Germinal center (tissue), 1 donor: ENCODE measurements at places on chromosomes 13 and 19.

- DNase-seq = no peak
These were observed 1.3 kb upstream of the FFAR1 start for GRCh38 chr19:35346193-35347052.

DNA sequence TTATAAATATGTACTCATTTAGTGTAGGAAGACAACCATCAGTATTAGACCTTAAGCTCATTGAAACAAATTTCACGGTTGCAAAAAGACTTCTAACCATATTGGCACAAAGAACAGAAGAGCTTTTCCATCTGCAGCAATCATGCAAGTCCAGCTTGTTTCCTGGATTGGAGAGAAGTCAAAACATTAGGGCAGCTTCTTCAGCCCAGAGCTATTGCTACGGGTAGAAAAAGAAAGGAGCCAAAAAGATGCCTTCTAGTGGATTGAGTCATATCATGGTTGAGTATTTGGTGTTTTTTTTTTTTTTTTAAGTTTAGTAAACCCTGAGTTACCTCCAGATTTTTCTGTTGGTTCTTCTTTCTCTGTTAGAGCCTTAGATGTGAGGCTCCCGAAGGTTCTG is 99.8 kb downstream of the WDFY2 start:
- no peak for DNase-seq

GRCh38 chr19:46402725-46403124 is 10.6 kb downstream of the CCDC8 start:
- DNase-seq = no peak

DNA sequence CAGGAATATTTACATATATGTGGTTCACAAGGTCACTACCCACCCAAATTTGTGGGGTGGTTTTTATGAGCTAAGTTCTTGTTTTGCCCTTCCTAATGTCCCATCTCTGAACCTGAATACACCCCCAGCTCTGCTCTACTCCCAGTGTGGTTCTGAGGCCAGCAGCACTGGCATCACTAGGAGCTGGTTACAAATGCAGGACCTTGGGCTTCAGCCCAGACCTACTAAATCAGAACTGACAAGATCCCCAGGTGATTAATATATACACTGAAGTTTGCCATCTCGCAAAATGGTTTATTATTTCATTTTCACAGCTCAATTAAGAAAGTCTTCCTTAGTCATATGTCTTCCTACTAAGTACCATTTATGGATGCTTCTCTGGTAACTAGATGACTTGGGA is 67.9 kb downstream of the FOXO1 start:
- no peak for DNase-seq

DNA sequence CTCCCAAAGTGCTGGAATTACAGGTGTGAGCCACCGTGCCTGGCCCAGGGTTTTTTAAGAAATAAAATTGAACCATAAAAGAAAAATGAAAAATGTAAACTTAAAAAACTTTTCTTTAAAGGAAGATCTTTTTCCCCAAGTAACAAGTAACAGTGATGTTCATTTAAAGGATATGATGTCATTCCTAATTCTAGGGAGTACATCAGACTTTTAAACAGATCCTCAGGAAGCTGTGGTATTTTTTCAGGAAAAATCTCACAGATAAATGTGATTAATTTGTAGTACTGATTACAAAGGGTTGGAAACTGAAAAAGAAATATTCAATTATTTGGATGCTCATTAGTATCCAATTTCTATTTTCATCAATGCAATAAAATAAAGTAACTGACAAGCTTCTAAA is 14.6 kb upstream of the EEF1AKMT1 start:
- no peak for DNase-seq

GRCh38 chr13:109813663-109814062 is 27.3 kb upstream of the IRS2 start:
- DNase-seq = no peak

GRCh38 chr19:30020189-30020588 is 78.2 kb downstream of the URI1 start:
- DNase-seq = no peak

DNA sequence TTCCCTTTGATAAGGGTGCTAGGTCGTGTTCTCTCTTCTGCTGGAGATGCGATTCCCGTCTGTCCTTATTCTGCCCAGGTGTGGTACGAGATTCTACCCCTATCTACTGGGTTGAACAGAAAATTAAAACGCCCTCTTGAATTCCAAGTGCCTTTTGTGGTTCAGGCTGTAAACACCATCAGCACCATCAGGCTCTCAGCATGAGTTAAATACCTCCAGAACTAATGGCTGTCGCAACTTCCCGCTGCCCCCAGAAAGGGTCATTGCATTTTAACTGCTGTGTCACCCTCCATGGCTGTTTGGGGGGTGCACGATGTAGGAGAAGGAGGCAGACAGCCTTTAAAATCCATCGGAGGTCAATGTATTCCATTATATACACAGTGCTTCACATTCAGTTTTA is 177.4 kb downstream of the OXGR1 start:
- no peak for DNase-seq

DNA sequence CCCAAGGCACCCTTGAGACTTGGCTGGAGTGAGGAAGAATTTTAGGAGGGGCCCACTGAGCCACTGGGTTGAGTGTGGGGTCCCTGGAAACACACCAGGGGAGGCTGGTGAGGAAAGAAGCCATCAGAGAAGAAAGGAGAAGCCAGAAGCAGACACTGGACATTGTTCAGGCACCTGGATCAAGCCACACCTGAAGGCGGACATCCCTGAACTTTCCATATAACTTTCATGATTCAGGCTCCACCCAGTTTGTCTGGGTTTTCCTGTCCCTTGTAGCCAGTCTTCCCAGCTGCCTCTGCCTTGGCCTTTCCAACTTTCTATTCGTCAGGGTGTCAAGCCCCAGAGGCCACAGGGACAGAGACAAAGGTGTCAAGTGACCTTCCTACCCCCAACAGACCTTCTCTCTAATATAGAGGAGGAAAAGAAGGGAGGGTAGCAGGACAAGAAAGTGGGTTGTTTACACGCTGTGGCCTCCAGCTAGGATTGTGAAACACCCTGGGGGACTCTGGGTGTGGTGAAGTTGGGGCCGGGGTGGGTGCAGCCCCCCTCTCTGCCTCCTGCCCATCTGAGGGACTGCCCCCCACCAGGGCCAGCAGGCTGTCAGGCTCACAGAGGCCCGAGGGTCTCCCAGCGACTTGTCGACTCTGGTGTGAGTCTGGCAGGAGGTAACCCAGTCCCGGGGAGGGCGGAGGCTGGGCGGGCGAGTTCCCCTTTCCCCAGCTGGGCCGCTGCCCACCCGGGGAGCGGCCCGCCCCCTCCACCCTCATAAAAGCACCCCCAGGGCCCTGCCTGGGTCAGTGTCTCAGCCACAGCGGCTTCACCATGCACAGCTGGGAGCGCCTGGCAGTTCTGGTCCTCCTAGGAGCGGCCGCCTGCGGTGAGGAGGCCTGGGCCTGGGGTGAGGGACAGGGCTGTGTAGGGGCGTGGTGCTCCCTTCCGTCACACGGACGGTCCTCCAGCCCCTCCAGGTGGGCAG is at the start of gene CFD:
Gene CFD, plus strand, starts transcription at position 797 of the 976 bp plus-strand sequence. Its CDS starts 26 bp downstream, at position 823.
- no peak for DNase-seq

DNA sequence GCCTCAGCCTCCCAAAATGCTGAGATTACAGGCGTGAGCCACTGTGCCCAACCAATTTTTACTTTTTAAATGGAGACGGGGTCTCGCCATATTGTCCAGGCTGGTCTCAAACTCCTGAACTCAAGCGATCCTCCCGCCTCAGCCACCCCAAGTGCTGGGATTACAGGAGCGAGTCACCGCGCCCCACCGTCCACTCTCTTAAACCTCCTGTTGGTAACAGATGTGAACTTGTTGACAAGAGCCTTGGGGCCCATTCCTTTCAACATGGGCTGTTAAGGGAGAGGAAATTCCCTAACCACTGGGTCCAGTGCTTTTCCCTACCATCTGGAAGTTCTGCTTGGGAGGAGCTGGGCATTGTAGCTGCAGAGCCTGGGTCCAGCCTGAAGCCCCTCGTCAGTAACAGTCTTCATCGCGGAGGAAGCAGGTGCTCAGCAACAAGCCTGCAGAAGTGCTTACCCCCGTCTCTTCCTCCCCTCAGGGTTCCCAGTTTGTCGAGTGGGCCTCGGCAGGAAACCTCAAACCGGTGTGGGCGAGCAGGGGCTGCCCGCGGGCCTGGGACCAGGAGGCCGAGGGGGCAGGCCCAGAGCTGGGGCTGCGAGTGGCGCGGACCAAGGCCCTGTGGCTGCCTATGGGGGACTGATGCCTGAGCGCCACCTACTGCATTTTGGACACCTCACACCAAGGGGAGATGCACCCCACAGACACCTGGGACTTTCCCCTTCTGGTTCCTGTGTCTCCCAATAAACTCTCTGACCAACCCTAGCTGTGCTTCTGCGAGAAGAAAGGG is 4.0 kb upstream of the FLT3LG start:
- DNase-seq = peak; percentile 69

DNA sequence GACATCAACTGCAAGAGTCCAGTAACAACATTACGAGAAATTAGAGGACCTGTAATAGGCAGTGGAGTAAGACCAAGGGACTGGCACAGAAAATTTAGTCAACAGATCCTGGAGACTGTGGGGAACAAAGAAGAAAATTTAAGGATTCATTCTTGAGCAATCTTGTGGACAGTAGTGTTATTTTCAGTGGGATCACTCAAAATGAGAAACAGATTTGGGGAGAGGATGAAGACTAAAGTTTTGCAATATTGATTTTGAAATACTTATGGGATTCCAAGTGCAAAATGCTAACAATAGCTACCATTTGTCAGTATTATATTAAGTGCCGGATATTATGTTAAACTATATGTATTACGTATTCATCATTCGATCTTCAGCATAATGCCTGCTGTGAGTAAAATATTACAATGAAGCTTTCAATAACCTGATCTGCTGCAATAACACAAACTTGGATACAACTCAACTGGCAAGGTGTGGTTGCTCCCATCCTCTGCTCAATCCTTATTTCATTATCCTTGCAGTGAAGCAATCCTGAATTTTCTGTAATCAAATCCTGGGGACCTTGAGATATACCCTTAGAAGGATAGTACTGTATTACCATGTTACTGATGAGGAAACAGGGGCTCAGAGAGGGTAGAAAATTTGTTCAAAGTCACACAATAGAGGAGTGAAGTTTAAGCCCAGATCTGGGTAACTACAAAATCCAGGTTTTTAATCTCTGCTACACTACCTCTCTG is 84.2 kb downstream of the SACS start:
- DNase-seq = no peak

- DNase-seq = no peak
These were observed 466.3 kb downstream of the COG6 start for GRCh38 chr13:40121722-40122121.

GRCh38 chr19:2724148-2724557 is 3.0 kb upstream of the DIRAS1 start:
- DNase-seq = no peak

DNA sequence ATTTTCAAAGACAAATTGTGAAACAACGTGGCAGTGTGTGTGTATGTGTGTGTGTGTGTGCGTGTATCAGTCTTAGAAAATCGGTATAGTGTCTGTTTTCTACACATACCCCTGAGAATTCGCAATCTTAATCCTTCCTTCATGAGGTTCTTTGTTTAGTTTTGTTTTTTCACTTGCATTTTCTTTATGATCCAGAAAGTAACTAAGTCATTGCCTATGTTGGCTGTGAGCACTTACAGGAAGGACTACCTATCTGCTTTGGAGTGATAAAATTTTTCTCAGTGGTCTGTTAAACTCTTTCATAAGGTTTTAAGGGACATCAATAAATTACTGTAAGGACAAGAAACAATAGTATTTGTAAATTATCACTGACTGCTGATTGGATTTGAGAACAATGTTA is 1587.1 kb downstream of the PCDH9 start:
- DNase-seq = no peak

GRCh38 chr19:47587295-47587694 is 14.3 kb upstream of the ZNF541 start:
- DNase-seq = no peak

GRCh38 chr19:54477650-54478049 is 4.6 kb upstream of the CDC42EP5 start:
- DNase-seq = no peak

GRCh38 chr13:43374621-43375020 is 351.2 kb downstream of the DNAJC15 start:
- no peak for DNase-seq

DNA sequence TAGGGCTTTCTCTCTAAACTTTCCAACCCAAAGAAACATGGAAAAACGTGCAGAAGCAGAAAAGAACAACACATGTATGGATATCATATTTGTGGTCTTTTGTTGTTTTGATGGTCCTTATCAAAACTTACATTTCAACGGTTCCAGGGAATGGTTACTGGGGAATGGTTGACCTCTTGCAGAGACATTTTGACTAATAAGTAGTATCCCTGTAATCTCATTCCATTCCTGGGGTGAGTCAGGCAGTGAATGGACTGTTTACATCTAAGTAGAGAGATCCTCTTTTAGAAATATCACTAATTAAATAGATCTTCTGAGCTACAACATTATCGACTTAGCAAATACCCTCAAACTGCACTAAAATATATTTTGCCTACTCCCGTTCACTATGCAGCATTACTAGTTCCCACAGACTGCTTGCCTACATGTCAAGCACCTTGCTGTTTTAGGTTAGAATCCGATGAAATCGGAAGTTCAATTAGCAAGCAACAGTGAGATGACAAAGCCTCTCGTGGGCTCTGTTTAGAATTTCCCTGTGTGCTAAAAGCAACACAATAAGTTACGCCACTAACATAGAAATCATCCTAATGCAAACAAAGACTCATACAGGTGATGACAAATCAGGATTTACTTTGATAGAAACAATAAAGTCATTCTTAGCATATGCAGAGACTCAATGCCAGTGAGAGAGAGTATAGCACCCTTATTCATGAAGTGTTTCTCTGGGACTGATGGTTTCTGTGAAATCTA is 797.7 kb upstream of the ARGLU1 start:
- no peak for DNase-seq

GRCh38 chr13:43284162-43284561 is 260.8 kb downstream of the DNAJC15 start:
- DNase-seq = no peak

DNA sequence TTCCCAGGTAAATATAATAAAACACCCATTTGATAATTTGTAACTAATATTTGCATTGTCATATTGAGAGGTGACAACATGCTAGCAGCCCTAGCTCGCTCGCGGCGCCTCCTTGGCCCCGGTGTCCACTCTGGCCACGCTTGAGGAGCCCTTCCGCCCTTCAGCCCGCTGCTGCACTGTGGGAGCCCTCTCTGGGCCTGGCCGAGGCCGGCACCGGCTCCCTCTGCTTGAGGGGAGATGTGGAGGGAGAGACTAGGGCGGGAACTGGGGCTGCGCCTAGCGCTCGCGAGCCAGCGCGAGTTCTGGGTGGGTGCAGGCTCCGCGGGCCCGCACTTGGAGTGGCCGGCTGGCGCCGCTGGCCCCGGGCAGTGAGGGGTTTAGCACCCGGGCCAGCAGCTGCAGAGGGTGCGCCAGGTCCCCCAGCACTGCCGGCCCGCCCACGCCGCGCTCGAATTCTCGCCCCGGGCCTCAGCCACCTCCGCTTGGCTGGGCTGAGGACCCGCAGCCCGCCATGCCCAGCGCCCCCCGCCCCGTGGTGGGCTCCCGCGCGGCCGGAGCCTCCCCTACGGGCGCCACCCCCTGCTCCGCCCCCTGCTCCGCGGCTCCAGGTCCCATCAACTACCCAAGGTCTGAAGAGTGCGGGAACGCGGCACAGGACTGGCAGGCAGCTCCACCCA is 594.4 kb downstream of the SLITRK6 start:
- DNase-seq = no peak

GRCh38 chr13:91664039-91664438 is 265.6 kb downstream of the GPC5 start:
- DNase-seq = no peak

- DNase-seq = no peak
These were observed 44.8 kb upstream of the FNDC3A start for GRCh38 chr13:48930918-48931317.
